ENCODE measurements at places on chromosomes 7 and 10.

- no peak for ATAC-seq
These were observed 22.4 kb upstream of the FRAT2 start for GRCh38 chr10:97356918-97357317.

DNA sequence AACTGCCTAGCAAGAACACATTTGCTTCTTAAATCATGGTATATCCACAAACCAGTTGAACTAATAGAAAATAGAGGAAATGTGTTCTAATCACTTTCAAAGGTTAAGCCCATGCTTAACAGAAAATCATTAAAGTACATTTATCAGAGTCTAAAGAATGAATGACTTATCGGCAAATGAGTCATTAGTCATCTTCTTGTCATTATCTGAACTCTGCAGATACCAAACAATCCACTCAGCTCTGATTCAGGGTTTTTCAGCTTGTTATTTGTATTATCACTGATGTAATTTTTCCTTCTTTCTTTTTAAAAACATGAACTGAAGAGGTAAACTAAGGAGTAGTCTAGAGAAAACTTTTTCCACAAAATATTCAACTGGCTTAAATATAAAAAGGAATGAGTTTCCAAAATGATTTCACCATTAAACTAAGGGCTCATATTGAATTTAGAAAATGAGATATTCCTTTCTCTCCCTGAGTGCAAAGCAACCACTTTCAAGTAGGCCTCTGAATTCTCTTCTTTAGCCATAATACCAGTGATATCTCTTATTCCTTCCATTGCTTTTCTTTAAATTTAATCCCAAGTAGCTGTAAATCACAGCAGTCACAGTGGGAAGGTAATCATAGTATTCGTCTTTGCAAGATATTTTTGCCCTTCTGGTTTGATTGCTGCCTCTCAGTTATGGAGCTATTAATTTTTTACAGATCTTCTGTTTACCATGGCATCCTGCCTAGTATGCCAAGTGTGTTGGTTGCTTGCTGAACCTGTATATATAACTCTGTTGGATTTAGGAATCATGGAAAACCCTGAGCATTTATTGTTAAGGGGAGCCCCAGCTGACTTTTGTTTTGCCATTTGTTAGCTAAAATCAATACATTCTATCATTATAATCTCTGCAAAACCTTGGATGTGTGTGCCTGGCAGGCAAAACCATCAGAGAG lies 125.1 kb downstream of the THSD7A start:
- no peak for ATAC-seq

DNA sequence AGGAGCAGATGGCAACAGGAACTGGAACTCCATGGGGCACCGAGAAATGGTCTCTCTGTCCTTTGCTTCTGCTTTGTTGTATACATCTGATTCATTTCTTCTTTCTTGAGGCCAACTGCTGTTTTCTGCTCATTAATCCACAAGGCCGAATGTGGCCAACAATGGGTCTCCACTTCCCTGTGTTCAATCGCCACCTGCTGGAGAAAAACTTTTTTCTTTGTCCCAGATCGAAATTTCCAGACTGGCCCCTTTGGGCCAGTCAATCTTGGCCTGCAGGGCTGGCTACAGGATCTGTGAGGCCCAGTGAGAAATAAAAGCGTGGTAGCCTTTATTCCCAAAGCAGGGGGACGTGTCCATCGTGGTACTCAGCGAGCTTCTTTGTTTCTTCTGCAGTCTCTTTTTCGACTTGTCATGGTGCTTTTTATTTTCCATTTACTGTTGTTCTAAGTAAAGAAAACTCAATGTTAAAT lies 58.8 kb downstream of the PARP12 start:
- peak; percentile 62 for ATAC-seq

DNA sequence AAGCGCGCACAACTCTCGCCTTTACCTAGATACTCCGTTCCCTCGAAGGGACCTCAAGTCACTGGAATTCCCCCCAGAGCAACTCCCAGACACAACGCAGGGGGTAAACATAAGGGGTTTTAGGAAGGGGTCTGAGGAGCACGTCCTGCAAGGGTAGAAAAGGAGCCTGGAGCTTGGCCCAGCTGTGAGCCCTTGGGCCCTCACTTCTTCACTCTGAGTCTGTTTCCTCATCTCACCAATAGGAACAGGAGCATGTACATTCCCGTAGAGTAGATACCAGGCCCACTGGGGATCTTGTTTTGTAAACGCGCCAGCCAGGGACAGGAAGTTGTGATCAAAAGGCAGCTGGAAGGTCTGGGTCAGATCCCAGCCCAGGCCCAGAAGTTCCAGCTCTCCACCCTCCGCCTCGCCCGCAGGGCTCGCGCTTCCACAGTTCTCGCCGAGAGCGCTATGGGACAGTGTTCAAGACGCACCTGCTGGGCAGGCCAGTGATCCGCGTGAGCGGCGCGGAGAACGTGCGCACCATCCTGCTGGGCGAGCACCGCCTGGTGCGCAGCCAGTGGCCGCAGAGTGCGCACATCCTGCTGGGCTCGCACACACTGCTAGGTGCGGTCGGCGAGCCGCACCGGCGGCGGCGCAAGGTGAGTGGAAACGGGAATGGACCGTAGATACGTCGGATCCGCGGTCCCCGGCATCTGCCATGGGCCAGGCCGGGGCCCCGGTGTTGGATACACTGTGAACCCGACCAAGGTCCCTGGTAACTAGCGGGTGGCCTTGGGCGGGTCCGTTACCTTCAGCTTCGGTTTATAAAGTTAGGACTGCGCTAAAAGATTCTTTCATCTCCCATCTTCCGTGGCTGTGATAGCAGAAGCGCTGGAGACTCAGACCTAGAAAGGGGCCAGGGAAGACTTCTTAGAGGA lies 1.3 kb downstream of the CYP26C1 start:
- ATAC-seq = no peak

GRCh38 chr10:86339226-86339865 lies 27.2 kb downstream of the GRID1 start:
- no peak for ATAC-seq

GRCh38 chr10:122421054-122421625 lies 33.3 kb upstream of the ARMS2 start:
- peak; percentile 21 for ATAC-seq

GRCh38 chr10:112961609-112962008 lies 11.6 kb downstream of the TCF7L2 start:
- ATAC-seq = no peak

DNA sequence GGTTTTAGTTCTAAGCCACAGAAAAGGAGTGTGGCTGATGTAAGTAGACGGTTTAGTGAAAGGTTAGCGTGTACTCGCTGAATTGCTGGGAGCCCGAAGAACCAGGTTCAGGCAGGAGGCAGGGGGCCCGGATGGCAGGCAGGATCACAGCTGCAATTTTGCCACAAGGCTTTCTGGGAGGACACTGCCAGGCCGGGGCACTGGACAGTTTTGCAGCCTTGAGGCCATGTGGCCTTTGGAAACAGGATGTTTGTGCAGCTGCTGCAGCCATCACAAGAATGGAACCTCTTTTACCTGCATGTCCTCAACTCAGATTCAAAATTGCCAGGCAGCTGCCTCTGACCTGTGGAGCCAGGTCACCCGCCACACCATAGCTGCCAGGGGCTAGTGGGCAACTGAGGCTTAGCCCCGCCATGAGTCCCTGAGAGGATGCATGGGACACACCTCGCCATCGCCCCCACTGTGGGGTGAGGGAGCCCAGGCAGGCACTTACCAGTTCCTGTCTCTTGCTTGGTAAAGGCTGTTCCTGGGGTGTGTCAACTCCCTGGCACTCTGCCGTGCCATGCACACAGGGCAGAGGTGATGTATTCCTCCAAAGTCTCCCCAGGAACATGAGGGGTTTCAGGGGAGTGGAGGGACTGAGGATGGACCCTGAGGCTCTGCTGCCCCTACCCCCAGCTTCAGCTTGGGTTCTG lies 188.6 kb downstream of the RPS24 start:
- ATAC-seq = no peak

- ATAC-seq = no peak
These were observed 38.6 kb downstream of the ZCCHC24 start for GRCh38 chr10:79406683-79407422.

DNA sequence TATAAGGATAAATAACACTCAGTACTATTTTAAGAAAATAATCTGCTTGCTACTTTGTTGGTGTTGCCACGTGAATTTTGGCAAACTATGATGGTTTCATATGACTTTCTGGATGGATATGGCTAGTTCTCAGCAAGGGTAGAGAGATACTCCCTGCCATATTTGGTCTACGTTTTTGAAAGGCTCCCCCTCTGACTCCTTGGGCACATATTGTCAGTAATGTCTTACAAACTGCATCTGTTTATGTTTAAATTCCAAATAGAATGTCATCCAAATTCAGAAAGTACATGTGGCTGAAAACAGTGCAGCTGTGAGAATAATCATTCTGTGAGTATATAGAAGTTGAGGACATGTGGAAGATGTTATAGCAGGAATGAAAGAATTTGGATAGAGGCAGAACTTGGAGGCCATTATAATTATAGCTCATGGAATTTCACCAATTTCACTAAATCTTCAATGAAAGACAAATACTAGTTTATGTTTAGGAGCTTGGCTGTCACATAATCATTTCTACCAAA lies 107.8 kb downstream of the SRI start:
- ATAC-seq = no peak

All from motor neuron (in vitro differentiated cells).